ENCODE measurements at places on chromosomes 6 and 20.

GRCh38 chr20:51022803-51023616, at the start of gene KCNG1:
TSS of gene KCNG1 (minus strand) at chr20:51023107. CDS start at chr20:51010338, 12,769 bp downstream.
- no peak for DNase-seq

- DNase-seq = no peak
Measured at GRCh38 chr20:48898896-48899530, 22.5 kb upstream of the ARFGEF2 start.

DNA sequence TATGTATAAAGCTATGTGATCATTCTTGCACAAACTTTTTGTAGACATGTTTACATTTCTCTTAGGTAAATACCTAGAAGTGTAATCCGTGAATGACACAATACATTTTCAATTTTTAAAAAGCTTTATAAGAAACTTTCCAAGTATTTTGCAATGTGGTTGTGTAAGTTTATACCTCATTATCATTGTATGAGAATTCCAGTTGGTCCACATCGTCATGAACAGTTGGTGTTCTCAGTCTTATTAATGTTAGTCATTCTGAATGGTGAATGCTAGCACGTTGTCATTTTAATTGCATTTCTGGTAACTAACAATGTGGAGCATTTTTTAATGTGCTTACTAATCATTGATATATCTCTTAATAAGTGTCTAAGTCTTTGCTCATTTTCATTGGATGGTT, 116.5 kb upstream of the F13A1 start:
- DNase-seq = no peak

DNA sequence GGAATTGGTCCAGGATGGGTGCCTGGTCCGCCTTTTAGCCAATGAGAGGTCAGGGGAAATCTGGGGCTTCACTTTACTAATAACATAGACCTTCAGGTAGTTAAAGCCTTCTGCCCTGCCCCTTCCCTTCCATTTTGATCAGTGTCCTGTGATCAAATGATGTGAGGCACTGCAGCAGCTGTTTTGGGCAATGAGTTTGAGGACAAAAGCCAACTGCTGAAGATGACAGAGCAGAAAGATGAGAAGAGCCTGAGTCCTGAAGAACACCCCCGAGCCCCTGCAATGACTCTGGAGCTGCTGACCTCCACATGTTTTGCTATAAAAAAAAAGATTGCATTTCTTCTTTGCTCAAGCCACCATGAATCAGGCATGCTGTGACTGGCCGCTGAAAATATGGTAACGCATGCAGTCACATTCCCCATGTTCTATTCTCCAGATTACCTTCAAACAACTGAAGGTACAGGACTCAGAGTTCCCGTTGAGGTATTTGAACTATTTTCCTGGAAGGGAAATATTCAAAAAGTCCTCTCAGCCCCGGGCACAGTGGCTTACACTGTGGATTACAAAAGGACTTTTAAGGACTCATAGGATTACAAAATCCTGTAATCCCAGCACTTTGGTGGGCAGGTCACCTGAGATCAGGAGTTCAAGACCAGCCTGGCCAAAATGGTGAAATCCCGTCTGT, 45.7 kb upstream of the B4GALT5 start:
- no peak for DNase-seq

- DNase-seq = no peak
Measured at GRCh38 chr20:9460518-9460917, 53.9 kb upstream of the LAMP5 start.

DNA sequence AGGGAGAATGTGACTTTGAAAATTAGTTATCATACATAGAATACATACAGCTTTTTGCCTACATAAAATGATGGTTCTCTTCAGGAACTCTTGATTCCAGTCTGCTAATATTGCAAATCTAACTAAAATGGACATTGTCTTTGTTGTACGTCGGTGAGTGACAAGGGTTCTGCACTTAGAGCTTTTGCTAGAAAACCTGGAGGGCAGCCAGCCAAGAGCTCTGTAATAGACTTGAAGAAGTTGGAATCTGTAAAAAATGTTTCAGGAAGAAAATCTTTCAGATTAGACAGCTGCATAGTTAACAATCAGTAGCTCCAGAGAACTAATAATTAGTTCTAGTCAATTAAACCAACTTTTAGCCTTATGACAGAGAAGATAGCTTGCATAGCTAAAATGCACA, 138.3 kb downstream of the FLRT3 start:
- DNase-seq = no peak

GRCh38 chr20:34165018-34165619, 53.1 kb upstream of the EIF2S2 start:
- no peak for DNase-seq

DNA sequence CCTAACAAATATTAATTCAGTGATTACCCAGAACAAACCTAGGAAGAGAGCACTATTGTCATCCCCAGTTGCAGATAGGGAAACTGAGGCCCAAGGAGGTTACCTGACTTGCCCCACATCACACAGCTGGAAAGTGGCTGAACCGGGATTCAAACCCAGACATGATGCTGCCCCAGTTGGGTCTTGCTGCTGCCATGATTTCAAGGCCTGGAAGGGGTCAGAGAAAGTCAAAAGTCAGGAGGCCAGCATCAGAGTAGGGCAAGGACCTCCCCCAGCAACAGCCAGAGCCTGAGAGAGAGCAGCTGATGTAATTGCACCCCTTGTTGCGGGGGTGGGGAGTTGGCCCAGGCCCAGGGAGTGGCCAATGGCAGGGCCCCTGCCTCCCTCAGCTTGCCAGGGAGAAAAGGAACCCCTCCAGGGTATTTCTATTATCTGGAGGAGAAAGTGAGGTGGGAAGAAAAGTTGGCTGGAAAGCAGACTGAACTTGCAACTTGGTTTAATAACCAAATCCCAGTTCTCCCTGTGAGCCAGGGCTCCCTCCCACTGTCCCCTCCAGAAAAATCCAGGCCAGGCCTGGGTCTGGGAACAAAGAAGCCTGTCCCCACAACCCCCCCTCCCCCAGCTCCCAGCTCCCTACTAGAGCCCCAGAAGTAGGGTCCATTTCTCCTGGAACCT, 83.6 kb downstream of the MRPL14 start:
- no peak for DNase-seq

GRCh38 chr6:18216411-18216810, 47.9 kb downstream of the DEK start:
- DNase-seq = no peak

- no peak for DNase-seq
Measured at GRCh38 chr20:57175397-57176010, 90.9 kb downstream of the BMP7 start.

DNA sequence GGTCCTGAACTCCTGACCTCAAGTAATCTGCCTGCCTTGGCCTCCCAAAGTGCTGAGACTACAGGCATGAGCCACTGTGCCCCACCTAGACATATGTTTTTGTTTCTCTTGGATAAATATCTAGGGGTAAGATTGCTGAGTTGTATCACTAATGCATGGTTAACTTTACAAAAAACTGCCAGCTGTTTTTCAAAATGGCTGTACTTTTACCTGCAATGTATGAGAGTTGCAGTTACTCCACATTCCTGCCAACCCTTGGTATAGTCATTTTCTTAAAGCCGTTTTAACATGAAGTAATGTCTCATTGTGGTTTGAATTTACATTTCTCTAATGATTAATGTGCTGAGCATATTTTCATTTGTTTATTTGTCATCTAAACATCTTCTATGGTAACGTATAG, 289.7 kb downstream of the UTRN start:
- no peak for DNase-seq

DNA sequence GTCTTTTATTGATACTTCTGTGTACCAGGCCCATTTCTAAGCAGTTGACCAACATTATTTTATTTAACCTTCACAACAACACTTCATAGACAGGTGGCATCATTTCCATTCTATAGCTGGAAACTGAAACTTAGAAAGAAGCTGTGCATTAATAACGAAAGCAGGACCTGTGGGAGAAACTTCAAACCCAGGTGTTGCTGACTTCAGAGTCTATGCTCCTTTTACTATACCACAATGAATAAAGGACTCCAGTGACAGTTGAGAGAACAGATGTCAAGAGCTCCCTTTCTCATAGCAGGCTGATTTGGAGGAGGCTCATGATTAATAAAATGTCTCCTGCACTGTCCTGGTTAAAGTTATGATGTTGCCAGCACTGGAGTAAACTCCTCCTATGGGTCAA, 56.6 kb upstream of the POU3F2 start:
- no peak for DNase-seq

DNA sequence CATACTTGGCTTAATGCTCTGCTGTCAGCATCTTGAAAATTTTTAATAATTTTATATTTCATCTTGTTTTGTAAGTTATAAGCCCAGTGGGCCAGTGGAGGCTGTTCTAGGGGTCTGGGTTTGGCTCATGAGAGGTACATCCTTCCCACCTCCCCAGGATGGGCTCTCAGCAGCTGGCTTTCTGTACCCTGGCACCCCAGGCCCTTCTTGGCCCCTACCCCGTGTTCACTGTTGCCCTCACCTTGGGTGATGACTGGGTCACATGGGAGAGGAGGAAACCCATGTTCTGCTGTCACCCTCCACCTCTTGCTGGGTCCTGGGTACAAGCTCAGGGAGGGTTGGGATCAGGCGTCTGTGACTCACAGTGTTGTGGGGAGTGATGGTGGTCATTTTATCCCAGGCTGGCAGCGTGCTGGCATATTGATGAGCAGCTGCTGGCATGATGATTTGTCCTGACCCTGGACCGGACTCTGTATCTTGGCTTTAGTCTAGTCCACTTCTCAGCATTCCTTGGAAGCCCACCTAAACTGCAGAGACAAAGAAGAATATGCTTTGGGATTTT, 34.6 kb downstream of the SLC16A10 start:
- no peak for DNase-seq

- DNase-seq = peak; percentile 89
Measured at GRCh38 chr20:32626859-32627636, 41.9 kb upstream of the NOL4L start.

DNA sequence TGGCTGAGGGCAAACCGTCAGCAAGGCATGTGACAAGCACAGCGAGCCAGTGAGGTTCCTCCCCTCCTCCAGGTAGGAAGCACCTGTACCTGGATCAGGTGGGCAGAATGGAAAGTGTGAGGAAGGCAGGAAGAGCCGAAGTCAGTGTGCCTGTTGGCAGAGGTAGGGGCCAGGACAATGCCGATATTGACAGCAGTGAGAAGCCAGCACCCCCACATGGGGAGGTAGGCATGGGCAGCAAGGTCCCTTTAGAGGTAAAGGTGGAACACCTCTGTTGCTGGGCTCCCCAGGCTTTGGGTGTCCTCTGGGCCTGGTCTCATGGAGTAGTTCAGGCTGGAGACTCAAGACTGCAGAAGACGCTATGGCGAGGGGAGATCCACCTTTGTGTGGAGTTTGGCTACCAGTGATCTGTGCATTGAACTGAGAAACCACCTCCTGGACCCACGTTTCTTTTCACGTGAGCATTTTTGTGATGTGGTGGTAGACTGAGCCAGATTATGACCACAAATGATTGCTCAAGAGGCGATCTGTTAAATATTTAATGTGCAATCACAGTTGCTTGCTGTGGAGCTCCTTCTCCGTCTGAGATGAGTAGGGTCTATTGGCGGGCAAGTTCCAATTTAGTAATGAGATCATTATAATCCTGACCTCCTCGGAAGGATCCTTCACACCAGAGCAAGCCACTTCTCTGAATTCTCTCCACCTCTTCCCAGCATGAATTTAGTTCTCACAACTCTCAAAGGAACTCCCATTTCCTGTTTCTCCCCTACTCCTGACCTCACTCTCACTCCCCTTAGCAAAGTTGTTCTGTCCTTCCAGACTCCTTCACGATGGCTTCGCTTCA, 174.8 kb downstream of the CDH26 start:
- no peak for DNase-seq

GRCh38 chr20:41407607-41408006, 41.0 kb upstream of the EMILIN3 start:
- DNase-seq = no peak

DNA sequence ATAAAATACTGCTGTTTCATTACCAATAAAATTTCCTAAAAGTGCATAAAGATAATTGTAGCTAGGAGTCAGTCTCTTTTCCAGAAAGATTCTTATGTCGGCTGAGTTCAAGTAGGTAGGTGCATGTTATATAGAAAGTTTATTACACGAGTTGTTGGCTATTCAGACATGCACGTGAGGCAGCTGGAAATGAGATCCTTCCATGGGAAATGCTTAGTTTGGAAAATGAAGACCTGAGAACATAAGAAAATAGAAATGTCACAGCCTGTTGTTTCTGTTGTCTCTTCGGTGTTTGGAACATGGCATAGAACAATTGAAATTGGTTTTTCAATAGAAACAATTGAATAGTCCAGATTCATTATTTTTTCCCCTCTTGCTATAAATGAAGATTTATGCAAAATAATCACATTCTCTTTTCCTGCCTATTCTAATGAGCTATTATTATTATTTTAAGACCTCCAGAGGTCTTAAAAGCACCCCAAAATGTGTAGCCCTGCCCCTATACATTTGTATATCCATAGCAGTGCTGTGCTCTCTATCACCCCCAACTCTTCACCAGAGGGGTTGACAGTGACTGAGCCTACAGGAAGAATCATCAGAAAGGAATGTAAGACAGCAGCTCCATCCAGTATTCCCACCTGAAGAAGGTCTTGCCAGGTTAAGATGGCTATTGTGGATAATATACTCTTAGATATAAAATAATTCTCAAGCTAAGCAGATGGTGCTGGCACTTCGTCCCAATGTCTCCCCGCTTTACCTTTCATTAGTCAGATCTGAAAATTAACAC, 82.2 kb downstream of the ZDHHC14 start:
- no peak for DNase-seq

DNA sequence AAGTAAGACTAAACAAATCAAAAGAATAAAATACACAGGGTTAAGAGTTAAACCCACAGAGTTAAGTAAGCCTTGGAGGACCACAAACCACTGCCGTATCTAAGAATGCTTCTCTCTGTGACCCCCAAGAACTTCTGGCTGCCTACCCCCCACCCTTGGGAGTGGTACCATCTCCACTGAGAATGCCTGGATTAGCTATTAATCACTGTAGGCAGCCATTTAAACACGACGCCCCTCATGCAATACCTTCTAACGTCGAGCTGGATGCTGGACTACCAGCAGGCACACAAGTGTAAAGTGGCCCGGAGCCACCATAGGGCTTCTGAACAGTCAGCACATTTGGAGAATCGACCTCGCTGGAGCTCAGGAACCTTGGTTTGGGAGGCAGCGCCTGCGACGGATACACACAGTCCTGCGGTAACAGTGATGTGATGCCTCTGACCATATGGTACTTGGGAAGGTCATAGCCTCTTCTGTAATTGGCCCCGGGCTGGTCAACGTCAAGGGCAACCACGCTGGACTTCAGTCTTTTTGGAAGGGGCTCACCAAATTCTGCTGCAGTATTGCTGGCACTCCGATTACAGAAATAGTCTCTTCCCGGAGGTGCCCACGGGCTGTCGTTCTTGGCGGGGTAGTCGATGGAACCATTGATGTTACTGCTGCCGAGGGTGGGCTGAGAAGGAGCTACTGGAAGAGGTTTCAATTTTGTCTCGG, 18.0 kb downstream of the ZNF217 start:
- no peak for DNase-seq

- DNase-seq = no peak
Measured at GRCh38 chr20:57804470-57805250, 94.8 kb upstream of the PMEPA1 start.

- DNase-seq = no peak
Measured at GRCh38 chr6:36666287-36666686, 12.2 kb upstream of the CDKN1A start.

GRCh38 chr6:142013287-142013686, 119.4 kb upstream of the GJE1 start:
- DNase-seq = no peak

GRCh38 chr6:101776919-101777350, 383.4 kb downstream of the GRIK2 start:
- no peak for DNase-seq

- DNase-seq = no peak
Measured at GRCh38 chr6:168909288-168909687, 344.4 kb downstream of the THBS2 start.

- no peak for DNase-seq
Measured at GRCh38 chr6:112149719-112150263, 62.4 kb downstream of the FAM229B start.

- DNase-seq = no peak
Measured at GRCh38 chr6:5729813-5730517, 276.8 kb downstream of the NRN1 start.

Data from NCI-H1417 treated with DMSO at 0.1 percent for 48 hours (cell line).